EH (cell line): ENCODE measurements at places on chromosomes 16 and 17.
A peak's percentile ranks its signal among the peaks of the same experiment; 100 is the strongest.

GRCh38 chr16:10368969-10369551 lies 16.8 kb upstream of the ATF7IP2 start:
- no peak for DNase-seq

- peak; percentile 76 for DNase-seq
These were observed 14.4 kb downstream of the ASPSCR1 start for GRCh38 chr17:81991684-81992305.

DNA sequence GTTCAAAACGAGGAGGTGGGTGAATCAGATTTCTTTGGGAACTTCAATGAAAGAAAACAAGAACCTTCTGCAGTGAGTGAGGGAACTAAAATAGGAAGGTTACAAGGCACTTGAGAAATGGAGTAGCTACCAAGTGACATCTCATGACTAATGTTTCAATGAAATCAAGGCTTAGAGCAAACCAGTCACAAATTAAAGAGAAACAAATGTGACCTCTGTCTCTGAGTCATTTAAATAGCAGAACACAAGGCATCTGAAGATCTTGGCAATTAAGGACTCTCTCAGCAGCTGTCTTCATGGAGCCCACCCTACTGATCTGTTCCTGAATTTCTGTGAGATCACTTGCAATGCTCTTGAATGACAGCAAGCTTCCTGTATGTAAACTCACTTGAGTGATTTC lies 109.5 kb downstream of the CDH11 start:
- peak; percentile 92 for DNase-seq

DNA sequence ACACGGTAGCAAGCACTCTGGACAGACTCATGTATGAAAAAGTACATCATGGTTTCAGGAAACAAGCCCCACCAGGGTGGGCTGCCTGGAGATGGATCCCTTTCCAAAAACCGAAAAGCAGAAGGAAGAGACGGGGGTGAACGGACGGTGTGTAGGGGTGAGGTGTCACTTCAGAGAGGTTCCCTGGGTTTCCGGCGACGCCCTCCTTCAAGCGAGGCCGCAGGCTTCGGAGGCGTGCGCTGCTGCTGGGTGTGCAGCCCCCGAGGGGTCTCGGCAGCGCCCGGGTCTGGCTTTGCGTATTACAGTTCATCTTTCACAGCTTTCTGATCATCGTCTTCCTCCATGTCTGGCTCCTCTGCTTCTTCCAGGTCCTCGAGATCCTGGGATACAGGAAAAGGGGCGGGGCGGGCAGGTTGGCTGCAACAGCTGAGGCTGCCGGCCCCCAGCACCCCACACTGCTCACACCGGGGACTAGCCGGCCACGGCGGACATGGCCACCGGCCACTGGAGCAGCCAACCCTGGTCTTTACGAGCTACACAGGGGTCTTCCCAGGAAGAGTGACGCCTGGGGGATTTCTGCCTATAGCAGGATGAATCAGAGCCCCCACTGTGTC lies 9.0 kb upstream of the PPP1R27 start:
- no peak for DNase-seq

DNA sequence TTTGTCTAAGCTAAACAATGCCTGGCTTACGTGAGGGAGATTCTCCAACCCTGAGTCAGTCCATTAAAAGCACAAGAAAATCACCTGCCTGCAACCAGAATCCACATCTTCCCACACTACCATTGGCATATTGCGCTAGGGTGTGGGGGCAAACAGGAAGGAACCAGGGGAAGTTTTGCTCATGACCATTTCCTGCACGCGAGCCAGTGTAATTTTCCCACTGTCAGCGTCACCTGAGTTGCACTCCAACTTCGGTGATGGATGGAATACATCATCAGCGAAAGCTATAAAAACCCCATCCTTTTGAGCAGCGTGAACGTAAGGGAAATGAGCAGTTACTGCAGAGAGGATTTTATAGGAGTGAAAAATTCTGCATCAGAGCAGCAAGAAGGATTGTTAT lies 167.9 kb upstream of the NOL11 start:
- DNase-seq, result no peak

- DNase-seq, result peak; percentile 69
These were observed 13.6 kb downstream of the CLEC16A start for GRCh38 chr16:10957771-10958482.

- no peak for DNase-seq
These were observed 47.6 kb upstream of the STH start for GRCh38 chr17:45951403-45951802.

- peak; percentile 16 for DNase-seq
These were observed 2.1 kb downstream of the FOXF1 start for GRCh38 chr16:86512301-86512859.

GRCh38 chr17:3551189-3551588 lies 6.4 kb downstream of the TRPV3 start:
- no peak for DNase-seq

GRCh38 chr16:51996516-51996915 lies 550.4 kb downstream of the TOX3 start:
- no peak for DNase-seq

- no peak for DNase-seq
These were observed 19.5 kb downstream of the TRAF4 start for GRCh38 chr17:28763137-28763799.

- peak; percentile 57 for DNase-seq
These were observed 89.3 kb downstream of the VMP1 start for GRCh38 chr17:59796785-59797205.

GRCh38 chr17:48122665-48123045 lies 15.1 kb downstream of the SNX11 start:
- no peak for DNase-seq

DNA sequence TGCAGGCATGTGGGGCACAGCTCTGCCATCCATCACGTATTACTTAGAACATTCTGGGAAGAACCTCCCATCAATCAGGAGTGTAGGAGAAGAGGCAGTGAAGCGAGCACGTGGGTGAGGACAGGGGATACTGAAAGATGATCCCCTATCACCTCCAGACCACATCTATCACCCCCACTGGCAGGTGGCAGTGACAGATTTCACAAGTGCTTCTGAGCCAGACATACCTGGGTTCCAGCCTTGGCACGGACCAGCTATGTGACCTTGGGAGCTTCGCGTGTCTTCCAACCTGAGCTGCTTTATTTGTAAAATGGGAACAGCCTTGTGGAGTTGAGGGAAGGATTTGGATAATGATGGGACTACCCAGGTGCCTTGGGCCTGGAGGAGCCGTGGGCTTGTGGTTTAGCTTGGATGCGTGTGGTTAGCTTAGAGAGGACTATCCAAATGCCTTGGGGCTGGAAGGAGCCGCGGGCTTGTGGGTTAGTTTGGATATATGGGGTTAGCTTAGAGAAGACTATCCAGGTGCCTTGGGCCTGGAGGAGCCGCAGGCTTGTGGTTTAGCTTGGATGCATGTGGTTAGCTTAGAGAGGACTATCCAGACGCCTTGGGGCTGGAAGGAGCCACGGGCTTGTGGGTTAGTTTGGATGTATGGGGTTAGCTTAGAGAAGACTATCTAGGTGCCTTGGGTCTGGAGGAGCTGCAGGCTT lies 206.4 kb downstream of the ENGASE start:
- no peak for DNase-seq

DNA sequence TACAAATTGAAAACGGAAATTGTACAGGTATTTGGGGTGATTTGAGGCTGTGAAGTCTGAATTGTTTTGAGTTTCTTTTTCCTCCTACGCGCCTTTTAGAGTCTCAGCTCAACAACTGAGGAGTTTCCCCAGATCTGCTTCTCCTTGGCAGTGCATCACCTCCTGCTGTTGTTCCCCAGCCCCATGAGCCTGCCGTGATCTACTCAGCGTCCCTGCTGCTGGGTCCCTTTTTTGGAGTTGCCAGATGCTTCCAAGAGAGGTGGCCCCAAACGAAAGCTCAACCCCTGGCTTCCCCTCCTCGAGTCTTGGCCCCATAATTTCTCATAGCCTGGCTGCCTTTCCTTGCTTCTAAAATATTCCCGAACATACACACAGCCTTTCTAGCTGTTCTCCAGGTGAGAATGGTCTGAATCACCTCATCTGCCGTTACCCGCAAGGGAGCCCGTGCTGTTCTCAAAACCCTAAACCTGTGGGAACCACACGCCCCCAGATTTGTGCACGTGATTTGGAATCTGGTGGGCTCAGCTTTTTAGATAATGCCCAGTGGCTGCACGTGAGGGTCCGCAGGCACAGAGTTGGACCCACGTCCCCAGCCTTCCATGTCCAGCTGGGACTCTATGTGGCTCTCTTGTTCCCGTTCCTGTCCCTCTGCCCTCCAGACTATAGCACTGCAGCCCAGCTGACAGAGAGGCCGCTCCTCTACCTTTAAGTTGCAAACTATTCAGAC lies 179.1 kb upstream of the CHMP6 start:
- DNase-seq, result no peak

DNA sequence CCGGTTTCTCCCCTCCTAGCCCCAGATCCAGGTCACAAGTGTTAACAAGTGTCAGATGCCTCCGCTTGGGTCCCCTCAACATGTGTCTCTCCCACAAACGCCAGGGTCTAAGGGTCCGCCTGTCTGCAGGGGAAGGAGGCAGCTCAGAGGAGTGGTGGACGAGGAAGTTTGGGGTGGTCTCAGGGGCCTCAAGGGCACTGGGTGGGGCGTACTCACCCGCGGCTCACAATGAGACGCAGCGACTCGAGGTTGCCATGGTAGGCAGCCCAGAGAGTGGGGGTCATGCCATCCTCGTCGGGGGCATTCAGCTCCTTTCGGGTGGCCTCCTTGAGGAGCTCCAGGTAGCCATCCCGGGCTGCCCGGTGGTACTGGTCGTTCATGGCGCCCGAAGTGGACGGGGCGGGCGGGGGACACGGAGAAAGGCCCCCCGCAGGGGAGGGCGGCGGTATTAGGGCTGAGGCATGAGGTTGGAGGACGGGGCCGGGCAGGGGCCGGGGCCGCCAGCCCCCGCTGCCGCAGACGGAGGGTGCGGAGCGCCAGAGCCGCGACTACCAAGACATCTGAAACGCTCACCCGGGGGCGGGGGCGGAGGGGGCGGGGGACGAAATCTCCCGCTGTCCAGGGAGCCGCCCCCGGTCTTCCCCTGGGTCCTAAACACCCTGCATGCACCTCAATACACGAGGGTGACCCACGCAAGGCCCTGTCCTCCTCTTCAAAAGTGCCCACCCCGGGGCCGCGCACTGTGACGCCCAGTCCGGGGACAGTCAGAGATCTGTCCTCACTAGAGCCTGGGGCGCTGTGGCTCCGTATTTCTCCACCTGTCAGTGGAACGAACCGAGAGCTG lies at the start of gene USH1G:
Gene USH1G (minus strand): TSS at position 562 of the 844 bp plus-strand sequence. CDS start 182 bp downstream, at position 380.
- DNase-seq, result peak; percentile 20

GRCh38 chr16:35431829-35432663 lies 1972.6 kb downstream of the TP53TG3F start:
- DNase-seq, result no peak

DNA sequence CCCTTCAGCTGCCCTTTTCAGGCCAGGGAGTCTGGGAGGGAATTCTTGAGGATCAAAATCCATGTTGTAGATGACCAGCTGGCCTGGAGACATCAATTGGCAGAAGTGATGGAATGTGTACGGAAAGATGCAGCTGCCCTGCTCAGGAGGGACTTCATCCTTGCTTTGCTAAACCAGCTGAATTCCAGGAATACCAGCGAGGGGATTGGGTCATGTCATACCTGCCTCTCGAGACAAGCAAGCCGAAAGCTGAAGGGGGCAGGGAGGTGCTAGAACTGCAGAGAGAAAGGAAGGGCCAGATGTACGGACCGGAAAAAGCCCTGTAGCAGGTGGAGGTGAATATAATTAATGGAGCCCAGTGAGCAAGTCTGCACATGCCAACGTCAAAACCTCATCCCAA lies 25.6 kb upstream of the NTN1 start:
- no peak for DNase-seq

GRCh38 chr17:81129289-81129688 lies 36.0 kb upstream of the PVALEF start:
- DNase-seq, result no peak

- DNase-seq, result no peak
These were observed 4.4 kb downstream of the ACLY start for GRCh38 chr17:41914358-41914766.

- no peak for DNase-seq
These were observed 10.2 kb downstream of the CYTH1 start for GRCh38 chr17:78771758-78772382.

DNA sequence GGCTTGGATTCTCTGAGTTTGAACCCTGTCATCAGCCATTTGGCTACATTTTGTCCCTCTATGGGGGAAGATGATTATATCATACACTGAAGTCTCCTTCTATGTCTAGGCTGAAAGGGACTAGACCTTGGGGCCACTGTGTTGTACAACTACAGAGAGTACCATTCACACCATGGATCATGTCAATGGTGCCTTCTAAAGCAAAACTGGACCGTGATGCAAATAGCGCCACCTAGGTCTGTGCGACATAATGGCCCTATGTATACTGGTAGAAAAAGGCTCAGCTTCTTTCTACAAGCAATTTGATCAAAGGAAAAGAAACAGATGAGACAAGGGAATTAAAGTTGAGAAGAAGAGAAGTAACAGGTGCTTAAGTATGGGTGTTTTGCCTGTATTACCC lies 100.7 kb downstream of the LYRM1 start:
- DNase-seq, result peak; percentile 40

- DNase-seq, result peak; percentile 1
These were observed 518.5 kb upstream of the EEF2KMT start for GRCh38 chr16:5615868-5616642.

DNA sequence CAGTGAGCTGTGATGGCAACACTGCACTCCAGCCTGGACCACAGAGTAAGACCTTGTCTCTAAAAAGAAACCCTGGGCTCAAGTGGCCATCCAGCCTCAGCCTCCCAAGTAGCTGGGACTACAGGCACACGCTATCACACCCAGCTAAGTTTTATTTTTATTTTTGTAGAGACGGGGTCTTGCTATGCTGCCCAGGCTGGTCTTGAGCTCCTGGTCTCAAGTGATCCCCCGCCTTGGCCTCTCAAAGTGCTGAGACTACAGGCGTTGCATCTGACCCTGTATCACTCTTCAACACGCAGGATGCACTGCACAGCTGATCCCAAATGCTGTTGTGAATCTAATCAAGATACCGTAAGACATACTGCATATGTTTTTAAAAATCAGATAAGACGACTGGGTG lies 23.0 kb downstream of the ANKRD11 start:
- DNase-seq, result no peak

DNA sequence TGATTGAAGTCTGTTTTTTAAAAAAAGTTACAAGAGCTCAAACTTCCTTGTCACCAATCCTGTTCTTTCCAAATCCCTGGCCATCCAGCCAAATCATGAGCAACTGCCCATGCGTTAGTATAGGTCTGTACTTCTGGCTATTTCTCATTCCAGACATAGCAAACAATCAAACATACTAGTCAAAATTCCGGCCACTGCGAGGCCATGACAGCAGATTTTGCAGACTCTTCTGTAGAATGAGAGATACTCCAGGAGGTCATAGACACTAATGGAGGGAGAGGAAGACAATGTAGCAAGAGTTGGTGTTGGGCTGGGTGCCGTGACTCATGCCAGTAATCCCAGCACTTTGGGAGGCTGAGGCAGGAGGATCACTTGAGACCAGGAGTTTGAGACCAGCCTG lies 50.9 kb downstream of the BCL7C start:
- no peak for DNase-seq
